ENCODE measurements at places on chromosomes 5 and 9. TPM values are rescaled to one million over a fixed set of nuclear protein-coding genes. Genes with fewer than 3 reads are reported as not detected.

DNA sequence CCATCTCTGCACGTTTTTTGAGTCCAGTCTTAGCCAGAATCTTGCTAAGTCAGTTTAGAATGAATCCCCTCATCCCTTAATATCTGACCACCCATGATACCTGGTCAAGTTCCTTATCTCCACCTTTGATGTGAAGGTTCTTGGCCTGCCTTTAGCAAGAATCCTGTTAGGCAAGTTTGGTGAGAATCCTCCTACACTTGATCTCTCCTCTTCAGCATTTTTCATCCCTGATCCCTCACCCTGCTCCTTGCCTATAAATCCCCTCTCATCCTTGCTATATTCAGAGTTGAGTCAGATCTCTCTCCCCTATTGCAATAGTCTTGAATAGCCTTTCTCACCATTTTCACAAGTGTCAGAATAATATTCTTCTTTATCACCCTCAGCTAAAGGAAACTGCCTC is 31.0 kb downstream of the SMIM23 start:
- H3K4me3 ChIP-seq = no peak overlapping the region
- no peaks in the 10 kb centered on the region for H3K4me1 ChIP-seq
- H3K27ac ChIP-seq = no peak overlapping the region
- H3K27me3 ChIP-seq = no peaks in the 10 kb centered on the region

GRCh38 chr9:3243683-3244082 is 282.1 kb downstream of the RFX3 start:
- no peak overlapping the region for H3K4me3 ChIP-seq
- H3K27me3 ChIP-seq = no peaks in the 10 kb centered on the region
- no peak overlapping the region for H3K27ac ChIP-seq
- DNase-seq = no peak
- H3K4me1 ChIP-seq = no peaks in the 10 kb centered on the region
- H3K36me3 ChIP-seq = no peaks in the 10 kb centered on the region

- no peak overlapping the region for H3K4me3 ChIP-seq
- H3K27ac ChIP-seq = no peak overlapping the region
- H3K27me3 ChIP-seq = no peaks in the 10 kb centered on the region
- peaks cover 9% of the 10 kb centered on the region for H3K4me1 ChIP-seq
- H3K36me3 ChIP-seq = no peaks in the 10 kb centered on the region
Measured at GRCh38 chr5:150457121-150457520, 7.6 kb upstream of the RPS14 start.

DNA sequence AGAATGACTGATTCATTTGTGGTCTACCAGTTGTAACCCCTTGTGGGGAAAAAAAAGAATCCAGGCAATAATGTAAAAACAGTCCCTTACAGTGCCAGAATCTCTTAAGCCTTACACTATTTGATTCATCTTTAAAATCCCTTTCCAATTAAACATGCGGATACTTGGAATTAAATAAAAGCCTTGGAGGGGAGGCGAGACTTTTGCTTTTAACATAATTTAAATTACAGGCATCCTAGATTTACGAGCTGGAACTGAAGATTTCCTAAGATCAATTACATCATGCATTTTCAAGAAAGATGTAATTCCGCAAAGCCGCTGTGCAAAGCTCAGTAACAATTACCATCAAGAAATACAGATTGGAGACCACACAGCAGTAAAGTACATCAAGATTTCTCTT is 370.2 kb downstream of the MTRR start:
- H3K4me1 ChIP-seq = no peaks in the 10 kb centered on the region
- H3K4me3 ChIP-seq = no peak overlapping the region
- no peak overlapping the region for H3K27ac ChIP-seq
- no peaks in the 10 kb centered on the region for H3K36me3 ChIP-seq
- no peaks in the 10 kb centered on the region for H3K27me3 ChIP-seq
- DNase-seq = no peak

GRCh38 chr9:97384406-97385262 is 27.3 kb upstream of the TDRD7 start:
- H3K27me3 ChIP-seq = no peaks in the 10 kb centered on the region
- H3K4me1 ChIP-seq = no peaks in the 10 kb centered on the region
- no peak for DNase-seq
- no peak overlapping the region for H3K4me3 ChIP-seq

The CXCL14 gene
- total RNA-seq = 45.5 TPM

The NMUR2 gene
- 0.33 TPM for total RNA-seq
